ENCODE measurements at places on chromosomes 1 and 21.

- DNase-seq, result peak; percentile 73
Measured at GRCh38 chr1:10733474-10734366, 62.7 kb downstream of the CASZ1 start.

DNA sequence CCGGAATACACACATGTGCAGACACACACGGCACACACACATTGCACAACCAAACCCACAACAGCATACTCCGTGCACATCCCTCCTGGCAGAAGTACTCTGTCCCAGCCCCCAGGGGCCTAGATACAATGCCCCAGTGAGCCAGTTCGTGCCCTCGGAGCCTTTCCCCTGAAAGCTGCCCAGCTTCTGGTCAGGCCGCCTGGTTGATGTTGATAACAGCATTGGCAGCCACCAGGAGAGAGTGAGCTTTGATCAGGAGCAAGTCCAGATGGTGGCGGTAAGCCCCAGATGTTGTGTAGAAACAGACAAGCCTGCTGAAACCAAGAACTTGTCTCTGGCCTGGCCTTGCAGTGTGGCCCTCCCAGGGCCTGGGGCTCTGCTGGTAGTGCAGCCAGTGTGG lies 109.1 kb downstream of the GRIK3 start:
- DNase-seq, result no peak

GRCh38 chr1:108962681-108963051 lies 618 bp downstream of the CLCC1 start:
- peak; percentile 68 for DNase-seq

- no peak for DNase-seq
Measured at GRCh38 chr1:93989601-93990000, 80.4 kb upstream of the GCLM start.

DNA sequence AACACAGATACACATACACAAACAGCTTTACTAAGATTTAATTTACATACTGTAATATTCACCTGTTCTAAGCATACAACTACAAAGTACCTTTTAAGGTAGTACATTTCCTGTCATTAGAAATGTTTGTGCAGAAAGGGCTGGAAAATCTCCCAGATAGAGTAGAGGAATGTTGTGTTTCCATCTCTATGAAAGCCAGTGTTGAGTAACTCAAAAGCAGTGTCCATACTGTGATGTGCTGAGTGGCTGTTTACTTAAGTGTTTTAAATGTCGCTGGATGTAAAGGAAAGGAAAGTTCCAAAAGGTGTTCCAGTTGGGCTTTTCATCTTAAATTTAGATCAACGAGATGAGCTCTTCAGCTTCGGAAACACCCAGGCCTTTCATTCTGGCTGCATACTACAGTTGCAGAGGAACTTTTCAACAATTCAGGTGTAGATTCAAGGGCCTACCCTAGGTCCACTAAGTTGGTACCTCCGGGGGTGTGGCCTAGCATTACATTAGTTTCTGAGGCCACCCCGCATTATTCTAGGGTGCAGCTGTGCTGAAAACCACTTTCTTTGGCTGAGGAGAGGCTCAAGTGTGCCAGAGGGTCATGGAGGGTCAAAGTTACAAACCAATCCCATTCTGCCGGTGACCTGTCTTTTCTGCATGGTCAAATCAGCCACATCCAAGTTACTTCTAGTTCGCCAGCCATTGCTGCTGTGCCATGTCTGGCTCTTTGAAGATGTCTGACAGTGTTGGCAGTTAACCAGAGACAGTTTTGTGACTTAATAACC lies 78.1 kb downstream of the LRRC8D start:
- no peak for DNase-seq

GRCh38 chr1:174158767-174159251 lies 511 bp upstream of the RABGAP1L start:
- no peak for DNase-seq

DNA sequence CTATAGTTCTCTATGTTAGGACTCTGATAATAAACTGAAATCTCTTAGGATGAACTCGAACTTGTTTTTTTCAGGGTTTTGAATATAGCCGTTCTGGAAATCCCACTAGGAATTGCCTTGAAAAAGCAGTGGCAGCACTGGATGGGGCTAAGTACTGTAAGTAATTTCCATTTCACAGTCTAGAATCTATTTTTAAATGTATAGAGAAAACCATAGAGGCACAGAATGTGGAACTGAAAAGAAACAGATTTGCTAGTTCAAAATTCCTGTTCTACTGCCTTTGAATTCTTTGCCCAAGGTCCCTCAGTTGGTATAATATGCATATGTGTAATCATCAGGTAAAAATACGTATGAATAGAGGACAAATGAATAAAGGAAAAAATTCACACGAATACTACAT lies 4.8 kb downstream of the CTH start:
- DNase-seq, result no peak

DNA sequence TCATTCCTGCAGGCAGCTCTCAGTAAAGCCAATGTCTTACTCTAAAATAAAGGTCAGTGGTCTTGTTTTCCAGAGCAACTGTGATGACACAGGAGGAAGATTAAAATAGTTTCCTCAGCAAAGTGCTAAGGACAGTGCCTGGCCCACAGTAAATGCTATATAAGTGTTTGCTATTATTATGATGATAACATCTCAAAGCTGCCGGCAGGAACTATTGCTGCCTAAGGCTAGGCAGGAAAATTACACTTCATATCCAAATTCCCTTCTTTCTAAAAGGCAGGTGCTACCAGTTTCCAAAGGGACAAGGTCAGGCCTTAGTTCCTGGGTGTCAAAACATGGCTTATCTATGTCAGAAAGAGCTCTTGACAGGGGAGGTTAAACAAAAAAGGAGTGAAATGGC lies 401.3 kb downstream of the HHAT start:
- no peak for DNase-seq

DNA sequence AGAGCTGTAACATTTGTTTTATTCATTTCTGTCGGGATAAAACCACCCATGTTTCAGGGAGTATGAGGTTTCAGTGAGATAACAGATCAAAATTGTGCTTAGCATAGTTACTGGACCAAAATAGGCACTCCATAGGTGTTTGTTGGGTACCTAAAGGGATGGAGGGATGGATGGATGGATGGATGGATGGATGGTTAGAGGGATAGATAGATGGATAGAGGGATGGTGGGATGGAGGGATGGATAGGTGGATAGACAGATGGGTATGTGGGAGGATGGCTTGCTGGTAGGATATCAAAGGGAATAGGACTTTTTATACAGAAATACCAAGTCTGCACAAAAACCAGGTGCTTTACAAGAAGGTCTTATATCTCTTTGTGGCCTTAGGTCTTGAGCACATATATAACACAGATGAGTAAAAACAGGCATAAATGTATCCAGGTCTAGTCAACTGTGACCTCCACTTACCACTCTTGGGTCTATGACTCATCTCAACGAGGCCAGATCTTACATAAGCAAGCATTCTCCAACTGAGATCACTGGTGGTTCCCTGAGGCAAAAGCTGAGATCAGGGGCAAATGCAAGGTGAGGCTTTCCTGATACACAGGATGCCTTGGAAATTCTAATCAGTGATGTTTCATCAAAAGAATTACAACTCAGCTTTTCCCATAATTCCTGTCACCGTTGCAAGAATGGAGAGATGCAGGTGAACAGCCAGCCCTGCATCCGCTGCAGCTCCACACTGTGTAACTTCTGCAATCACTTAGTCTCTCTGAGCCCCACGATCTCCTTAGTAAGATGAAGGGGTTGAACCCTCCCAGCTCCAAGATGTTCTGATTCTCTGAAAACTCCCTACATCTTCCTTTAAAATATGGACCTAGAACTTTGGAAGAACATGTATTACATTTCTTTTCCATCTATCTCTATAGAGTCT lies 32.0 kb downstream of the PTAFR start:
- no peak for DNase-seq

GRCh38 chr1:61138305-61138704 lies 55.9 kb downstream of the NFIA start:
- no peak for DNase-seq

DNA sequence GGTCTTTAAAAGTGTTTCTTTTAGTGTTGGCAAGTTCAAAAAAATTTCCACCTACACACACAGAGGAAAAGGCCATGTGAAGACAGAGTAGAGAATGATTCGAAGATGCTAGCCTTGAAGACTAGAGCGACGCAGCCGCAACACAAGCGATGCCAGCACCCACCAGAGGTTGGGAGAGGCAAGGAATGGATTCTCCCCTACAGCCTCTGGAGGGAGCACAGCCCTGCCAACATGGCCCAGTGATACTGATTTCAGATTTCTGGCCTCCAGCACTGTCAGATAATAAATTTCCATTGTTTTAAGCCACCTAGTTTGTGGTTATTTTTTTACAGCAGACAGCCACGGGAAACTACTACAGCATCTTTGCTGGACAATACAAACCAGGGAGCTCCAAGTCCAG lies 6.9 kb upstream of the ADAR start:
- no peak for DNase-seq

- DNase-seq, result no peak
Measured at GRCh38 chr1:153542956-153543711, 2.4 kb upstream of the S100A5 start.

DNA sequence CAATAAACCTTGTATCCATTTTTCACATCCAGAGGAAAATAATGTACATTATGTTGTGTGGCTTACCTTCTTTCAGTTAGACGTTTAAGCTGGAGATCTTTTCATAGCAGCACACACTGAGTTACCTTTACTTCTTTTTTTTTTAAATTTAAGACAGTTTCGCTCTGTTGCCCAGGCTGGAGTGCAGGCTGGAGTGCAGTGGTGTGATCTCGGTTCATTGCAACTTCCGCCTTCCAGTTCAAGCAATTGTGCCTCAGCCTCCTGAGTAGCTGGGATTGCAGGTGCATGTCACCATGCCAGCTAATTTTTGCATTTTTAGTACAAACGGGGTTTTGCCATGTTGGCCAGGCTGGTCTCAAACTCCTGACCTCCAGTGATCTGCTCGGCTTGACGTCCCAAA lies 7.4 kb upstream of the CAMTA1 start:
- DNase-seq, result no peak

DNA sequence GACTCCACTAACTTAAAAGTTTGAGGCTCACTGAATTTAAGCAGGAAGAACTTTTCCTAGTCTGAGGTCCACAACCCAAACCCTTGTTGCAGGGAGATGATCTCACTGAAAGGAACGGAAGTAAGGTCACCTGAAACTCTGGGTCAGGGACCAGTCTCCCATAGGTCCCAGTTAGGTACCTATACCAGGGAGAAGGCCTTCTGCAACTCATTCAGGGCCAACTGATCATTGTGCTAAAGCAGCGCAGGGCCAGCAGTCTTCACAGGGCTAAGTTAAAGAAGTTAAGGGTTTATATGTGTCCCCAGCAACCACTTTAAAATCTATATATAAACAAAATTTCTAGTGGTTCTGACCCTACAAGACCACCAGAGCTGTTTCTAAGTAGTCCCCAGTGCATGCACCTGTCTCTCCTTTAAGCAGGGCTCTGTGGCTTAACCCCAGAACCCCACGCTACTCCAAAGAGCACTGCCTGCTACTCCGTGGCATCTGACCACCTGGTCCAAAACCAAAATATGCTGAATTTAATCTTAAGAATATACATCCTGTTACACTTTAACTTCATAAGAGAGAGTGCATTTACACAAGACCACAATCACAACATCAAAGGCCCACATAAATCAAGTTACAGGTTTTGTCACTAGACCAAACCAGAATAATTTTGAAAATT lies 2.8 kb downstream of the SRSF10 start:
- DNase-seq, result no peak

DNA sequence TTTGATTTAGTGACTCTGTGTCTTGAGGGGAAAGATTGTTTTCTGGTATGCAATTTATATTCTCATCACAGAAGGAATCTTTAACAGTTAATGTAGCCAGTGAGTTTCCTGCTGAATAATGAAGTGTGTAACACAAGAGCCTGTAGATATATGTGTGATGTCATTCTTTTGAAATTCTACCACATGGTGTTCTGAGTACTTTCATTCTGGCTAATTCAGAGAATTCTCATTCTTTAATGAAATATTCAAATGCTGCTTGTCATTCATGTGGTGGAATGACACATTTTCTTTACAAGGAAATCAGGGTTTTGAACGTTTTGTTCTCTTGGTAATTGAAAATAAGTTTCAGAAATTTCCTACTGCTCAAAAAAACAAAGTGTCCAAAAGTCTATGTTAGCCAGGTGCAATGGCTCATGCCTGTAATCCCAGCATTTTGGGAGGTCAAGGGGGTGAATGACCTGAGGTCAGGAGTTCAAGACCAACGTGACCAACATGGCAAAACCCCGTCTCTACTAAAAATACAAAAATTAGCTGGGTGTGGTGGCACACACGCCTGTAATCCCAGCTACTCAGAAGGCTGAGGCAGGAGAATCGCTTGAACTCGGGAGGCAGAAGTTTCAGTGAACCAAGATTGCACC lies 79.6 kb downstream of the MAP3K21 start:
- no peak for DNase-seq

- no peak for DNase-seq
Measured at GRCh38 chr1:19397217-19397945, 85.3 kb downstream of the SLC66A1 start.

- DNase-seq, result no peak
Measured at GRCh38 chr1:213685992-213686582, 301.7 kb upstream of the PROX1 start.

- DNase-seq, result peak; percentile 83
Measured at GRCh38 chr1:209805875-209806760, at the start of gene IRF6. Gene IRF6 (minus strand): TSS chr1:209806142. CDS start chr1:209801413, 4,729 bp downstream.

DNA sequence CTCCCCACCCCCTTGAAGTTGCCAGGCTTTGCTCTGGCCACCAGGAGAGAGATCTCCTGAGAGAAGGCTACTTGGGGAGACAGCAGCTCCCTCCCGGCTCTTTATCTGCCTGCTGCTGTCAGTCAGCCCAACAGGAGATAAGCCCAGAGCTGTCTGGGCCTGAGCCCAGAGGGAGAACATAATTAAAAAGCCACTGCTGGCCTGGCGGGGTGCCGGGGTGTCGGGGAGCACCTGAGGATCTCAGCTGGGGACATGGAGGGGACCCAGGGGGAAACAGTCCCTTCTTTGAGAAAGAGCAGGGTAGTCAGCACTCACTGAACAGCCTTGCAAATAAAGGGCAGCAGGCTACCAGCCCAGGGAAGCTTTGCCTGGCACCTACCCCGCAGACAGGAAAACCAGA lies 17.9 kb downstream of the VWA5B1 start:
- DNase-seq, result no peak

GRCh38 chr1:173409613-173410012 lies 67.5 kb upstream of the PRDX6 start:
- no peak for DNase-seq

DNA sequence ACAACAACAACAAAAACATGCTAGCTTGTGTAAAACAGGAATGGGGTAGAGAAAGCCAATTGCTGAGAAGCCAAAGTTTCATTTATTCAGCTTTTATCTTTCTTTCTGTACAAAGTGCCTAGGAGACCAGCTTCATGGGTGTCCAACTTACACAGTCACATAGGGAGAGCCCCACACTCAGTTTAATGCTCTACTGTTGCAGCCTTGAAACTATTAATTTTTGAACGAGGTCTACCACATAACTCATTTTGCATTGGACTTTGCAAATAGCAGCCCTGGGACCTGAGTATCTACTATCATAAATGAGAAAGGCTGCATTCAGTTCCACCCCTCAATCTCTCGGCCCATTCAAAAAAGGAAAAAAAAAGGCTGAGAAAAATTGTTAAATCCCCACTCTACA lies 98.8 kb downstream of the ZNF644 start:
- no peak for DNase-seq
